CD4-positive, alpha-beta T cell treated with Interleukin-6 for 4 hours (primary cell): ENCODE measurements at places on chromosomes 5 and 9.
A peak's percentile ranks its signal among the peaks of the same experiment; 100 is the strongest.

DNA sequence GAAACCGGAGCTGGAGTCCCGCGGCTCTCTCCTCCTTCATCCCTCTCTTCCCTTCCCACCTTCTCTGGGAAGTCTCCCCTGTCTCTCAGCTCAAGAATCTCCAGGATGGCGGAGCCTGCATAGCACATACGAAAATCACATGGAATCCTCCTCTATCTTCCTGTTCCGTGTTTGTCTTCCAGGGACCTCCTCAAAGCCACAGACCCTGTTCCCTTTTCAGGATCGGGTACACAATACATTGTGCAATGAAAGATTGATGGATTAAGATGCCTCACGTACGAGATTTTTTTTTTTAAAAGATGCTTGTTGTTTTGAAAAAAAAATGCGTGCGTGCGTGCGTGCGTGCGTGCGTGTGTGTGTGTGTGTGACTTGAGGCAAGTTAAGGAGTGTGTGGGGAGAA, 46.6 kb upstream of the OLFM1 start:
- no peak for DNase-seq

DNA sequence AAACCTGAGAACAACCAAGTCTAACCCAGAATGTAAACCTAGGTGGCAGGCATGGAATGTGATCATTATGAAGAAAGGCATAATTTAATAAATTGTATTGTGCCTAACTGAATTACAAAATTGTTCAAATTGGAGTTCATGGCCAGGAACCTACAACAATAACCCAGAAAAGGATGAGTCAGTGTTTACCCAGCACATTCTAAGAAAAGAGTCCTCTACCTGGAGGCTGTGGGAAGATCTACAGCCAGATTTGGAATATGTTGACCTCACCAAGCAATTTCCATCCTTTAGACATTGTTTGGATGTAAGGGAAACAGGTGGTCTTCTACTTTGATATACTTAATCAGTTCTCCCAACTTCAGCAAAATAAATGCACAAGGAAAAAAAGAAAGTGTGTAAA, 152.2 kb downstream of the TMEM161B start:
- no peak for DNase-seq

DNA sequence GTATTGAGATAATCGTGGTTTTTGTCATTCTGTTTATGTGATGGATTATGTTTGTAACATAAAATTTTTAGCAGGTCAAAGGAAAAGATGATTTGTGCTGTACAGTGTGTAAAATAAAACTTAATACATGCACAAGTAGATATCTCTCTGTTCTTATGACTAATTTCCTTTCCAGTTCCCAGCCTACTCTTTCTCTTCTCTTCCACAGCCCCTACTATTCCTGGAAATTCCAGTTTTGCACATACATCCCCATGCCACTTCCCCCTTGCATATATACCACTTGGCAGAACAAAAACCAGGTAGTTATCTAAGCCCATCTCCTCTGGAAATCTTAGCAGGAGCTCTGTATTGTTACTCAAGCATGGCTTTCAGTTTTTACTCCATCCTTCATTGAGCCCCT, 20.2 kb downstream of the TEK start:
- no peak for DNase-seq

GRCh38 chr9:20611691-20612287, 10.5 kb downstream of the MLLT3 start:
- no peak for DNase-seq

DNA sequence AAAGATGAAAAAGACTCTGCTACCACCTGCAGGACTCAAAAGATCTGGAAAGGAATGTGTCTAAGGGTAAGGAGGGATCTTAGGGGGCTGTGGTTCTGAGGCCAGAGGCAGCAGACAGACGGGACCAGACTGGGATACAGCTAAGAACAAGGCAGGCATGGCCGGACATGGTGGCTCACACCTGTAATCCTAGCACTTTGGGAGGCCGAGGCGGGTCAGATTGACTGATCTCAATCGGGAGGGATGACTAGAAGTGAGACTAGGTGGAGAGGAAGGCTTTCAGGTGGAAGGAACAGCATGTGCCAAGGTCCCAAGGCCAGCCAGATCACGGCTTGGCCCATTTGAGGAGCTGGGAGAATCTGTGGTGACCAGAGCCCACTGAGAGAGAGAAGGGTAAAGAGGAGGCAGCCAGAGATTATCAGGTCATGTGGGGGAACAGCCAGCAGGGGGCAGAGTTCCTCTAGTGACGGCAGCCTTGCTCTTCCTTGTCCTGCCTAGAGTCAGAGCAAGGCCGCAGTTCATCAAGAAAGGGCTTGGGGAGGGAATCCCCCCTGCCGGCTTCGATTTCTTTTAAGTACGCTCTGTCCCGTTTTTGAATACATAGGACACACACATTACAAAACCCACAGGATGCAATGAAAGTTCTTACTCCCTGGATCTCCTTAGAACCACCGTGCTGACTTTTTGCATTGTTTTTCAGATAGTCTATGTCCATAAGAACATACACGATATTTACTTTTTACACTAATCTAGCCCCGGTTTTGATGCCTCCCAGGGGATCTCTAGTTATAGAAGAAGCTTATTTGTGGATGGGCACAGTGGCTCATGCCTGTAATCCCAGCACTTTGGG, 2.6 kb upstream of the OLFML2A start:
- DNase-seq = peak; percentile 86

GRCh38 chr9:37776328-37776727, 8.5 kb downstream of the EXOSC3 start:
- DNase-seq = no peak

DNA sequence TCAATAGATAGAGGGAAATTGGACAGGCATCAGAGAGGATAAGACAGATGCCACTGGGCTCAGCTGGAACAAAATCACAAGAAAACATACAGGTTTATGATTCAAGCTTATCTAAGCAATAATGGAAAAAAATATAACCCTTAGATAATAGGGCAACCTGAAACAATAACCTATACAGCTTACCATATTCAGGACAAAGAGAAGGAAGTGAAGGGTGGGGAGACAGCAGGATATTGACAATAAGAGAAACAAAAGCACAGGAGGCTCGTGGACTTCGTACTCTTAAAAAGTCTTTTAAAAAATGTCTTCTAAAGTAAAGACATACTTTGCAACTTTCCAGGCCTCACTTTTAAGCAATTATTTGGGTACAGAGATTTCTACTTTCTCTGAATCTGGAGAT, 225.3 kb downstream of the NTRK2 start:
- DNase-seq = no peak

DNA sequence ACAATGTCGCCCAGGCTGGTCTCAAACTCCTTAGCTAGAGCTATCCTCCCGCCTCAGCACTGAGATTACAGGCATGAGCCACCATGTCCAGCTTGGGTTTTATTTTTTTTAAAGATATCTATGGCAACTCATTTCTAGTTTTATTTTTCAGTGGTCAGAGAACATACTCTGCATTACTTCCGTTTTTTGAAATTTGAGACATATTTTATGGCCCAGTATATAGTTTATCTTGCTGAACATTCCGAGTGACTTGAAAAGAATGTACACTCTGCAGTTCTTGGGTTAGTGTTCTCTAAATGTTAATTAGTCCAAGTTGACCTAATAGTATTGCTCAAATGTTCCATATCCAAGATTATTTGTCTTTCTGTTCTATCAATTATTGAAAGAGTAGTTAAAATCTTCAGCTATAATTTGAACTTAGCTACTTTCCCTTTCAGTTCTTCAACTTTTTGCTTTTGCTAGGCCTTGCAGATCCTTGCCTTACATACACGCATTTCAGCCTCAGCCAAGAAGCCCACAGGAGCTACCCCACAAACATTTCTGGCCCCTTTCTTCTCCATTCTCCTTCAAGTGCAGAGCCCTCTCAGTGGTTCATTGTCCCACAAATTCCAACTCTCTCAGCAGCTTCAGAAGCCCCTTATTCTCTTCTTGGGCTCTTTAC, 22.3 kb upstream of the SNAPC3 start:
- no peak for DNase-seq

DNA sequence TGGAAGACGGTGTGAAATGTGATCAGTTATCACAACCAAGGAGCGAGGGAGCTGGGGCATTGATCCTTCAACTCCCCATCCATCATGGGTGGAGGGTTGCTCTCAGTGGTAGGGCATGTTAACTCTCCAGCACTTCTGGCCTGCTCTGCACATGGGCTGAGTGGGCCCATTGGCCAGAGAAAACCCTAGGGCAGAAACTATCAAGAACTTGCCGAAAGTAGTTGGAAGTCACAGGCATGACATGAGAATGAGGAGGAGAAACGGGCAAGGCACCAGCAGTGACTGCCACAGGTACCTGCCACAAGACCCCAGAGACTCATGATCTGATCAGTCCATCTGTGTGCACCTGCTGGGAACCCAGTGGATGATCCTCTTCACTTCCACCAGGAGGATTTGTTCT, 50.9 kb upstream of the CXCL14 start:
- DNase-seq = no peak

DNA sequence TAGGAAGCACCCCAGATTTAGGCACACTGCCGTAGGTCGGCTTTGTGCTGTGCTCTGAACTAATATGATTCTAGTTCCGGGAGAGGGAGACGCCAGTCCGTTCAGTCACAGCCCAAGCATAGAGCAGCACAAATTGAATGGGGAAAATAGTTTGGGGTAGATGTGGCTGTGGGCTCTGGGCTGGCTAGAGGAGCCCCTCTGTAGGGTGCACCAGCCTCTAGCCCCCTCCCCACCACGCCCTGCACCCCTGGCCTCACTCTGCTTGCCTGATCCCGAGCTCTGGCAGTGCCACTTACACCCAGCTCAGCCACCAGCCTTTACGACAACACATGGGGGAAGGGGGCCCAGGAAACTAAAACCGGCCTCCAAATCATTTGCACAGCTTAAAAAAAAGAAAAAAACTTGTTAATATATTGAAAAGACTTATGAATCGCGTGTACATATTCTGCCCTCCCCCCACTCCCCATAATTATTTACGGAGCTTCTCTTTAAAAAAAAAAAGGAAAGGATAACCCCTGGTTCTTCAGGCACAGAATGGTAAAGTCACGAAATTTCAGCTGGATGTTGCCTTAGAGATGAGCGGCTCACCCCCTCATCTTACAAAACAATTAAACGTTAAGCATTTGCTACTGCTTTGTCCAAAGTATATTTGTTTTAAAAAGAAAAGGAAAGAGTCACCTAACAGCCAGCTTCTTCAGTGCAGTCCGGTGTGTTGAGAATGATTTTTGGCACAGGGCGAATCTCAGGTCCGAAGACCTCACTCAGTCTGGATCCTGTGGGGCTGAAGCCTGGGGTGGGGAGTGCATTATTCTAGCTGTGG, 3.5 kb downstream of the LMX1B start:
- no peak for DNase-seq

GRCh38 chr5:166767858-166768257, 1523.6 kb upstream of the WWC1 start:
- DNase-seq = no peak
